HL-60 (cell line): ENCODE measurements at places on chromosomes 1 and 21.

DNA sequence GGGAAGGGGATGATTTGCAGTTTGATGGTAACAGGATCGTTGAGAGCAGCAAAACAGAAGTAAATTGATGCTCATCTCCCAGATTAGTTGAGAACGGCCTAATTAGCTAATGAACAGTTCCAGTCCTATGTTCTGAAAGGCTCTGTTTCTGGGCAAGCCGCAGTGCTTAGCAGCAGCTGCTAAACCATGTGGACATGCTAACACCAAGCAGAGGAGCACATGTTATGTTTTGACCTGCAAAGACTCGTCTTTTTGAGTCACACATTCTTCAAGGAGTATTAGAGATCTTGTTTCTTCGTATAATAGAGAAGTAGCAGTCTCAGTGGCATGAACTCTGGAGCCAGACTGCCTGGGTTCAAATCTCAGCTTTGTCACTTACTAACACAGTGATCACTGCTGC is 58.1 kb downstream of the CACNA1E start:
- DNase-seq, result no peak

GRCh38 chr1:103265551-103265950 is 157.2 kb upstream of the COL11A1 start:
- DNase-seq, result no peak

DNA sequence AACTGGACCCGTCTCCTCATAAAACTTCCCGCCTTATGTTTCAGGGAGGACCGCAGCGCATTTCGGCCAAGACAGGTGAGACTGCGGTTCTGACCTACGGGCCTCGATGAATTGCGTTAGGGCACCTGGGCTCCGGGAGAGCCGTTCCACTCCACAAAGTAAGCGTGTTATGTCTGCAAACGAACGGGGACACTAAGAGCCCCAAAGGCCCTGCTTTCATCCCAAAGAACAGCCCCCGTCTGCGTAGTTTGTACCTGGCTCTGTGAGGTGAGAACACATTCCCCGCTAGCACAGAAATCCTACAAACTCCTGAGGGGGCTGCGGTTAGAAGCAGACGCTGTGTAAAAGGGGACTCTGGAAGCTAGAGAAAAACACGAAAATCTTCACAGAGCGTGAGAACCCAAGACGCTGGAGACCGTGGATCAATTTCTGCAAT is 41.6 kb upstream of the PPIAL4F start:
- no peak for DNase-seq

- no peak for DNase-seq
Measured at GRCh38 chr1:10212476-10212875, 2.1 kb downstream of the KIF1B start.

DNA sequence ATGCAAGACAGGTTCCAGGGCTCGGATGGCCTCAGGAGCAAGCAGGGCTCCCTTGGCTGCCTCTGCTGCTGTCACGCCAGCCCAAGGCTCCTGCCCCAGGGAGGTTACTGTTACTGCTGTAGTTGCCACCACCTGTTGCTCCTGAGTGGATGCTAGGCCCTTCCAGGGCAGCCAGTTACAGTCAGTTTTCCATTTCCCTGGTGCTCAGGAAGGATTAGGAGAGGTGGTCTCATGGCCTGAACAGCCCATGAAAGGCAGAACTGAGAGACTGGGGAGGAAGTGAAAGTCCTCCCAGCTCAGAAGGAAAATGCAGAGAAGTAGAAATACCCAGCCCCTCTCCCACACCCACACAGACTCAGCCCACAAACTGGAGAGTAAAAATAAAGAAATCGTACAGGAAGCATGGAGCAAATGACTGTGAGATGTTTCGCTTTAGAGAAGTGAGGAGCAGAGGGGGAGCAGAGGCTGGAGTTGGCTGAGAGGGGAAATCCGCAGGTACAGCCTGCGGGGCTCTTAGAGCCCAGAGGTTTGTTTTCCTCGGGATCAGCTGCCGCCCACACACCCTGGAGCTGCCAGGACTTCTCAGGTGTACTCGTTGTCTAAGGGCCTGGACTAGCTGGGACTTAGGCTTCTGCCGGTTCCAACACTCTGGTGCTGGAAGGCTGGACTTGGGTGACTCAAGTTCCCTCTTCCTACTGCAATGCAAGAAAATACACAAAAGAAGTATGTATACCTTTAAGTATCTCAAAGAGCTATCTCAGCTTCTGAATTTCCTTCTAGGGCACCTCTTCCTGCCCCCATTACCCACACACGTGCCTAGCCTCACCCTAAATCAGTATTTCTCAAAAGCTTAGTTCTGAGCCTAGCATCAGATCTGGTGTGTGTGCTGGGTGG is 2.3 kb downstream of the IL6R start:
- DNase-seq, result peak; percentile 76

GRCh38 chr1:205749234-205750137 is 496 bp downstream of the NUCKS1 start:
- peak; percentile 92 for DNase-seq

GRCh38 chr1:33524586-33524985 is 52.1 kb downstream of the ZSCAN20 start:
- DNase-seq, result peak; percentile 60

DNA sequence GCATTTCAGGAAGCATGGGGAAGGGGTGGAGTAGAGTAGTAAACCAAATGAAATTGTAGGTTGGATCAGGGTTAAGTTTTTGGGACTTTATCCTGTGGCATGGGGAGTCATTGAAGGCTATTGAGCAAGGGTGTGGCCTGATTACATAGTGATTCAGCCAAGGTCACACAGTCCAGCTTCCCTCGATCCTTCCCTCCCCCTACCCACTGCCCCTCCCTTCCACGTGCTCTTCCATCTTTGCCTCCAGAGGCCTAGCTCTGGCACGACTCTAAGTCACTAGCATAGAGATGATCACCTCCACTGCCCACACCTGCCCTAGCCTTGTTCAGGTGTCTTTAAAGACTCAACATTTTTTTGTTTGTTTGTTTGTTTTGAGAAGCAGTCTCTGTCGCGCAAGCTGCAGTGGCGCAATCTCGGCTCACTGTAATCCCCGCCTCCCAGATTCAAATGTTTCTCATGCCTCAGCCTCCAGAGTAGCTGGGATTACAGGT is 37.2 kb upstream of the SLC9A1 start:
- DNase-seq, result peak; percentile 24

- DNase-seq, result no peak
Measured at GRCh38 chr21:42554251-42554961, 40.8 kb downstream of the SLC37A1 start.

DNA sequence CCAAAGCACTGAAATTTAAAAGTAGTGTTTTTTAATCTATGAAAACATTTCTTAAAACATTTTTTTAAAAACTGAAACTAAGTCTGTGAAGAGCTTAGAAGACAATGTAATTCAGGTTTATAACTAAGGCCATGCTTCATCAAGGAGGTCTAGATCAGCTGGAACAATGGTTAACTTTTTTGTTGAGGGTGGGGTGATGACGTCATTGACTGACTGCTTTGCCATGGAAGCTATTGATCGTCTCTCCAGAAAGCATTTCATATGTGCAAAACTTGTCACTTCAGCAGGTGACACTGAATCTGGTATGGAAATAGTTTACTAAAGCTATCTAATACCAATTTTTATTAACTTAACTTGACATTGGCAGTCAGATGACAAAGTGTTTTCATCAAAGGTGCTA is 21.0 kb downstream of the RAVER2 start:
- DNase-seq, result no peak

GRCh38 chr1:156756355-156756754 is 4.9 kb upstream of the HDGF start:
- no peak for DNase-seq

DNA sequence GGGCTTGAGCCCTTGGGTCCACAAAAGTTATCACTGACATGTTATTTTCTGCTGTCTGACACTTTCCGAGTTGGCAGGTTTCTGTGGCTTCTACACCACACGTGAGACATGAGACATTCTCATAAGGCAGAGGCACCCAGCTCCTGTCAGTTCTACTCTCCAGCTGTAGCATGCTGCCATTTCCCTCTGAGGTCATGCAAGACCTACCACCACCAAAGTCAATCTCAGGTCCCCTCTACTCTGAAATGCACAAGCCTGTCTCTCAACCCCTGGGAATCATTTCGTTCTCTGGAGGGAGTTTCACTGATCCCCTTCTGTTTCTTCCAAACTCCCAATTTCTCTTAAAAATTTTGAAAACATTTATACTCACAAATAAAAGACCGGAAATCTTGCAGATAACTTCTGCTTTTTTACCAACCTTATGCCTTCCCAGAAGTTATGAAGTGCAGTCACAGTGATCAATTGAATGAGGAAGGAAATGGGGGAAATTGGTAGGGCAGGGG is 39.5 kb upstream of the CR2 start:
- DNase-seq, result peak; percentile 12

DNA sequence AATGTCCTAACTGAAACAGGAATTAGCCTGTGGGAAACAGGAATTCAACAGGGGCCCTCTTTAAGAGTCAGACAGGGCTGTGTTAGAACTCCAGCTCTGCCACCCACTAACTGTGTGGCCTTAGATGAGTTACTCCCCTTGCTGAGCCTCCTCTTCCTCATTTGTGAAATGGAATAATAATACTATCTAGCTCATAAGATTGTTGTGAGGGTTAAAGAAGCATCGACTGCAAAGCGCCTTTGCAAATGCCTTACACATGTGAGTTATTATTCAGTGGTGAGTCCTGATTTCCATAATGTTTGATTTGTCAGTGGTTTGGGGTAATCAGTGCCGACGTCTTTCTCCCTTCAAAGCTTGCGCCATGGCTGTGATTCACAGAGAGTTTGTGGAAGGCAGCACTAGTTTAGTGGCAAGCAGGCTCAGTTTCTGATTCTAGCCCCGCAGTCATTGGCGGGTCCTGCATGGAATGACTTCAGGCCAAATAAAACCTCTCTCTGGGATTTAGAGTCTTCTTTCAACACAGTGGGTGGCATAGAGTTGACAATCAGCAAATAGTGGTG is 388.5 kb downstream of the PLPP3 start:
- DNase-seq, result no peak

DNA sequence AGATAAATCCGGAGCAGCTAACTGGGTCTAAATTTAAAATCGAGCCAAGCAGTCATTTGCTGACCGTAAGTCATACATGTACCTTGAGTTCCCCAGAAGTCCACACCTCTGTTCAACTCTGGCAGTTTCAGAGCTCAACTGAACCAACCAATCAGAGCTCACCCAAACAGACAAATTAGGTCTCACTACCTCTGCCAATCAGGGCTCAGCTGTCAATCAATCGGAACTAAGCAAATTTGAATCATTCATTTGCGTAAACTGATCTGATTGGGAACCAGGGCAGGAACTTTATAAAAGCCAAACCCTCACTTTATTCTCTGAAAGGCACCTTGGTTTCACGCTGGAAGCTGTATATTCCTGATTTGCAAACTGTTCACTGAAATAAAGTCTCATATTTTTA is 11.2 kb upstream of the ACBD6 start:
- DNase-seq, result no peak

GRCh38 chr1:44500181-44501046 is 95.4 kb downstream of the RNF220 start:
- DNase-seq, result no peak

DNA sequence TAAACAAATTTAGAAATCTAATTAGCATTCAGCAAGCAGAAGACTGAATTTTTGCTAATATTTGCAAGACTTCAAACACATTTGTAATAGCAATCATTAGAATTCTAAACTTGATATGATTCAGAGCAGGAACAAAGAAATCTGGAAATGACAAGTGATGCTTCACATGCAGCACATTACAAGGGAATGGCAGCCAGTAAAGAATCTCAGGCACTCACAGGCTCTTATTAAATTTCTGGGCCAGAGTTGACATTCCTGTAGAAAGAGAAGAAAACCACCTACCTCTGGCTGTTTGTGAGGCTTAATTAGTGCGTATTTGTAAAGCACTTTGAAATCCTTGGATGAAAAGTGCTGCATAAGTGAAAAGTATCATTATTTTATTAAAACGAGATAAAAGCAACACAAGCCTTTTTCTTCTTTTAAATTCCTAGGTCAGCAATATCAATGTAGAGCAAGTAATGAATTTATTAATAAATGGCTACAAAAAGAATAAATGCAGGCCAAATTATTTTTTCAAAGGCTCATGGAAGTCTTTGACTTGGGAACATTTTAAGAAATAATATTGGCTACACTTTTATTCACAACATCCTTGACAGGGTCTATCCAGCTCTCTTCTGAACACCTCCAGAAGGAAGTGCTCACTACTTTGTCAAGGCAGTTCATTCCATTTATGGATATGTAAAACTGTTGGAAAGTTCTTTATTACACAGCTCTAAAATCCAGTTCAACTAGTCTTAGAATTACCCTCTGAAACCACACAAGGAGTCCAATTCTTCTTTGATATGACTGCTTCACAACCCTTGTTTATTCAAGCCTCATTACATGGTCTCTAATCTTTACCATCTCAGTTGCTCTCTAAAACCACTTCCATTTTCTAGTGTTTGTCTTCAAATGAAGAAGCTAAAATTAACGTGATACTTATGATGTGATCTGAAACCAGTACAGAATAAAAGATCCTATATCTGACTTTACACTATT is 32.1 kb upstream of the SCYL3 start:
- DNase-seq, result no peak

GRCh38 chr1:222310836-222311235 is 237.1 kb downstream of the HHIPL2 start:
- DNase-seq, result no peak

GRCh38 chr1:202122639-202123335 is at the start of gene GPR37L1:
TSS of gene GPR37L1 (plus strand) at chr1:202122917. CDS start at chr1:202122964, 47 bp downstream.
- DNase-seq, result no peak

- DNase-seq, result no peak
Measured at GRCh38 chr1:3945916-3946840, 46.1 kb upstream of the C1orf174 start.

GRCh38 chr1:156705321-156705917 is at the start of gene CRABP2:
TSS of gene CRABP2 (minus strand) at chr1:156705583. CDS start at chr1:156705446, 137 bp downstream.
- no peak for DNase-seq

DNA sequence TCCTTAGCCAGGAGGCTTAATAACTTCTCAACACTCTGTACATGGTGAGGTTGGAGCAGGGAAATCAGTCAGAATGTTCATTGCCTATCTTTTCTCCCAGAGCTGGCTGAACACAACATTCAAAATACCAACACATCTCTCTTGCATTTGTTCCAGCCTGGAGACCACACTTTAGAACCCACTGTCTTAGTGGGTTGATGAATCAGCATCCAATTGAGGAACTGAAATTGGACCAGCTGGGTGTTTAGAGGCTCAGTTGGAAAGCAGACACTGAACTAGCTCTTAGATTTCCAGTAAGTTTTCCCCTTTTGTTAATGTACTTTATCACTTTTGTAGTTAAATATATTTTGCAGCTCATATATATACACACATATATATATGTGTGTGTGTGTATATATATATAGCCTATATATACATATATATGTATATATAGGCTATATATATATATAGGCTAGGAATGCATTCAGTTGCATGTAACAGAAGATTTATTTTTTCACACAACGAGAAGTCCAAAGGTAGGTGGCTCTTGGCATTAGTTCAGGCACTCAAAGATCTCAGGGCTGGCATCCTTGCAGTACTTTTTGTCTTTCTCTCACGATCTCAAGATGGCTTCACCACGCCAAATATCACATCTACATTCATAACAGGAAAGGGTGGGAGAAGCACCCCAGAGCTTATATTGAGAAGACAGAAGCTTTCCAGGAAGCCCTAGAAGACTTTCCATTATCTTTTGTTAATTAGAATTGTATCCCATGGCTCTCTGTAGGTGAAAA is 35.0 kb upstream of the HUNK start:
- DNase-seq, result no peak
